ENCODE measurements at places on chromosomes 4 and X. TPM values are rescaled to one million over a fixed set of nuclear protein-coding genes. Genes with fewer than 3 reads are reported as not detected.
A peak's percentile ranks its signal among the peaks of the same experiment; 100 is the strongest.

- DNase-seq, result no peak
Observed at GRCh38 chr4:130808492-130808891, 1712.5 kb downstream of the C4orf33 start.

DNA sequence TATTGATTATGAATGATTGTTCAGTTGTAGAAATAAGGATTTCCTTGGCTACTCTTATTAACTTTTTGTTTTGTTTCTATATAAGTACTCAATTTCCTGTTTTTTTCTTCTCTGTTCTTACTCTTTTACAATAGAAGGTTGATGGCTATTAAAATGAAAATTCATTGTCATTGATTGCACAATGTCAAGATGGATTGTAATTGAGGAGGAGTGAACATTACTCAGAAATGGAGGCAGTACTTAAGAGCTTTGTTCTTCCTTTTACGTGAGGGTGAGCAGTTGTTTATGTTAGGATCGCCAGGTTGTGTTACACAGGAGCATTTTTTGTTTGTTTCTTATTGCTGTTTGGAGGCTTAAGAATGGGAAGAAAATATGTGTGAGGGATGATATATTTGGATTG lies 2062.4 kb downstream of the ARAP2 start:
- no peak for DNase-seq

GYG2 gene
- 10.3 TPM for polyA plus RNA-seq

DNA sequence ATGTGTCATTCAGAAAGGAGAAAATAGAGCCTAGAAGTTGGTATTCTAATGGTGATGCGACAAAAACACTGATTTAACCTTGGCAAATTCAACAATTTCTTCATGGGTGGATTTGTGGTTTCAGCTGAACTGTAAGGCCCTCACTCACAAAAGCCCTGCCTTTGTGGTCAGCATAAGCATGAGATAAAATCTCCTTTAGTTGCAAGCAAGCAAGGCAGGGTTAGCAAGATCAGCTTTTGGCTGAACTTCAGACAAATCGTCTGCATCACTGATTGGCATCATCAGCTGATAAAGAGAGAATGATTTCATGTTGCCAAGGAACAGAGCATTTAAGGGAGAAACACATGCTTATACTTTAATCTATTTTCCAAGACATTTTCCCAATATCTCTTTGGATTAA lies 2582.2 kb downstream of the PCDH7 start:
- no peak for DNase-seq

DNA sequence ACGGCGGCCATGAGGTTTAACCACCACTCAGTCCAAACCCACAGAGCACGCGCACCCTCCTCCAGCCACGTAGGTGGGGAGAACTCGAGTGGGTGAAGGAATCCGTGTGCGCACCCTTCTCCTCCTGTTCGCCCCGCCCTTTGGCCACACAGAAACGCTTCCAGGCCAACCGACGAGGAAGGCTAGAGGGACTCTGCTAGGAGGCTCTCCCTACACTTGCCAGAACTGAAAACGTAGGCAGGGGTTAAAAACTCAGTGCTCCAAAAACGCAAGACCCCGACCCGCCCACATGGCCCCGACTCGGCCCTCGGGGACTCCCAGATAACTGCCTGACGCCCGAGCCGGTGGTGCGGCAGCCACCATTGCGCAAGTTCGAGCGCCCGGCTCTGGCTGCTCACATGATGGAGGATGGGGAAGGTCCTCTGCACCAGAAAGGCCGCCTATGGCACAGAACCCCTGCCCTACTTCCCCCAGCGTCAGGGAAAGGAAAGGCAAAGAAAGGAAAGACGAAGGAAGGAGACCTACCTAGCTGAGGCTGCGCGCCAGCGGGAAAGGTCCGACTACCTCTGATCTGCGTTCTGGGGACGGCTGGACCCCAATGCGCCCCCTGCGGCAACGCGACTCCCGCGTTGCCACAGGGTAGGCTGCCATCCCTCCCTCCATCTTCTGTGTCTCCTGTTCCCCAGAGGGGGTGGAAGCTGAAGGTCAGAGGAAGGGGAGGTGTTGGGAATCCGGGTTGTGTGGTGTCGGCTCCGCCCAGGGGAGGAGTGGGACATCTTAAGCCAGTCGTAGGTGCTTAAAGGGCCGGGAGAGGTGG lies 201.9 kb upstream of the AGTR2 start:
- DNase-seq, result peak; percentile 28

GRCh38 chrX:17369309-17369708 lies 5.7 kb upstream of the NHS start:
- DNase-seq, result no peak

DNA sequence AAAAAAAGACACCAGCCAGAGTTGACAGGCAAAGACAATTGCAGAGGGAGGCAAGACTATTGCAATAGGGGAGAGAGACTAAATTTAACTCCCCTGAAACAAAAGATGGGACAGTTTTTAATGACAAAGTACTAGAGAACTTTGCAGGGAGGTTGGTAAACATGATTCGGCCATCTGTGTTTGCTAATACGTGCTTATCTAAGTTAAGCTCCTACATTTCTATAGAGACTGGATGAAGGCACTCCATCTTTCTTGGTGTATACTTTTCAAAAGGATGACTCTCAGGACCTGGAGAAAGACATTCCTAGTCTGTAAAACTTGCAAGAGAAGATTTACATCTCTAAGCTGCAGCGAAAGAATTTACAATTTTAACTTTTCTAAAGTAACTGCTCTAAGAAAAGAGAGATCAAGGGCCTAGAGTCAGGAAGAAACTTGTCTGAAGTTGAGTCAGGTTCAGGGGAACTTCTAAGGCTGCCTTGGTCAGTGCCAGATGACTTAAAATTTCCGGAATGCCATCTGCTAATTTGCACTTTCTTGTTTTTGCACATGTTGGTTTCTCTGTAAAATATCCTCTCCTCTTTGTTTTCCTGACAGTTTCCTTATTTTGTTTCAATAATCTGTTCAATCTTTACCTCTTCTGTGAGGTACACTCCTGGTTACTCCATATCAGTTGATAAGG lies 10.6 kb downstream of the ADAM29 start:
- DNase-seq, result no peak

- DNase-seq, result no peak
Observed at GRCh38 chrX:122517786-122518185, 666.3 kb upstream of the GRIA3 start.

DDX53 gene
- not detected for polyA plus RNA-seq

DNA sequence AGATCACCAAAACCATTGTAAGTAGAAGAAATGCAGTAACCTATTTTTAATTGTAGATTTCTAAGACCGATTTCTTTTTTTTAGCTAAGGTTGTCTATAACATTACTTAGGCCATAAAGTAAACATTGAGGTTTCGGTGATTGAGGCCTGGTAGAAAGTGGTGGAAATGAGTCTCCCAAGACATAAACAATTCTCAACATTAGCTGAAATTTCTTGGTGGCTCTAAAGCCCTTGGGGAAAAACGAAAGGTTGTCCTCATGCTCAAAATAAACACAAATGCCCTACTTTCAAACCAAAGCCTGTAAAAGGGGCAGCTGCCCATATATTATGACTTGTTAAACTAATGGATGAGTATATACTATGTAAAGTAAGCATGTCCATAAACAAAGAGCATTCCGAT lies 98.8 kb downstream of the SCFD2 start:
- DNase-seq, result no peak

GLRB gene
- 4.2 TPM for polyA plus RNA-seq

DNA sequence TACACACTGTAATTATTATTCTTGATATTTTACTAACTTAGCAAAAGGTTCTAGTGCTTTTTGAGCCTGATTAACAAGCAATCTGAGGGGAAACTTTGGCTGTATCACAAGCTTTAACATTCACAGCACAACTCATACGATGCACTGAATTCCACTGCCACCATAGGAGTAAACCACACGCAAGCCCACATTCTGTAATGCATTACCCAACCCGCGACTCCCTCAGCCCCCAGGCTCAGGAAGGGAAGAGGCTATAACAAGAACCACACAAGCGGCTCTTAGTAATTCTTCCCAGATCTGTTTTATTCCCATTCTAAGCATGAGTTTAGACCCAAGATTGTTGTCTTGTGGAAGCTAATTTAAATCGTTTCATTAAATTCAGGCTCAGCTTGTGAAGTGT lies 138.5 kb upstream of the TBL1X start:
- no peak for DNase-seq
